Upper lobe of left lung (tissue), 6 donors: ENCODE measurements at places on chromosomes 4 and X. TPM values are rescaled to one million over a fixed set of nuclear protein-coding genes. Genes with fewer than 3 reads are reported as not detected.

GRCh38 chr4:135552131-135552530 lies 1350.5 kb upstream of the PABPC4L start:
- no peak for DNase-seq

The PPEF1 gene
- total RNA-seq = 0.26 TPM

The NAP1L2 gene
- 2.5 TPM for total RNA-seq

GRCh38 chrX:11758400-11759171 lies 549 bp downstream of the MSL3 start:
- DNase-seq = peak; percentile 98

DNA sequence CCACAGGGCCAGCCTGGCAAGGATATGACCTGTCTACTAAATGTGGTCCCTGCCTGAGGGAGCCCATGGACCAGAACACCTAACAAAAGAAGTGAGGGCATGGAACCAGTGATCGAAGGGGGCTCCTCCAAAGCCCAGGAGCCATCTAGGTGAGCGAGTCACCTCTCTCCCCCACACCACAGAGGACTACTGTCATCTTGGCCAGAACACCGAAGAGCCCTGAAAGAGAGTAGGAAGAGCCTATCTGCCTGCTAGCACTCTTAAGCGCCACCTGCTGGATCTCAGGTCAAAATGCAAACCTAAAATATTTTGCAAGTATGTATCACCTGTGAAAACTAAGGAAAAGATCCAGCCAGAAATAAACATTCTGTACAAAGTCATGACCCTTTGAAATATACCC lies 137.9 kb upstream of the ZXDB start:
- no peak for DNase-seq

GRCh38 chr4:60897415-60897814 lies 302.7 kb upstream of the ADGRL3 start:
- DNase-seq = no peak

The PLP1 gene
- 2.1 TPM for total RNA-seq

- no peak for DNase-seq
Measured at GRCh38 chr4:118839221-118839927, 3.4 kb upstream of the SEC24D start.
